ENCODE measurements at places on chromosomes 2 and 18. TPM values are rescaled to one million over a fixed set of nuclear protein-coding genes. Genes with fewer than 3 reads are reported as not detected.

DNA sequence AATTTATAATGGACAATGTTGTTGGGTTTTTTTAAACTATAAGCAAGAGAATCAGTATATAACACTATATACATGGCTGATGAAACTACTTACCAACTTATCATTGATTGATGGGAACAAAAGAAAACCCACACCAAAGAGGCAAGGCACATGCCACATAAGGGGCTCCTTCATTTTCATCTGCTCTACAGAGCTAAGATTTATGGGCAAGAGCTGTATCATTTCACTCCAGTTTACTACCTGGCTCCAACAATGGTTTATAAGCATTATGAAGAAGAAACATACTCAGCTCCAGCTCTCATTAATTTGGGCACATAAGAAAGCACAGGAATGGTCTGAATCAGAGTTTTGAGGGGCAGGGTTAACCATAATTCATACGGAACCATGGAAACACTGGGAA is 283.3 kb downstream of the AGPS start:
- no peak for DNase-seq

DNA sequence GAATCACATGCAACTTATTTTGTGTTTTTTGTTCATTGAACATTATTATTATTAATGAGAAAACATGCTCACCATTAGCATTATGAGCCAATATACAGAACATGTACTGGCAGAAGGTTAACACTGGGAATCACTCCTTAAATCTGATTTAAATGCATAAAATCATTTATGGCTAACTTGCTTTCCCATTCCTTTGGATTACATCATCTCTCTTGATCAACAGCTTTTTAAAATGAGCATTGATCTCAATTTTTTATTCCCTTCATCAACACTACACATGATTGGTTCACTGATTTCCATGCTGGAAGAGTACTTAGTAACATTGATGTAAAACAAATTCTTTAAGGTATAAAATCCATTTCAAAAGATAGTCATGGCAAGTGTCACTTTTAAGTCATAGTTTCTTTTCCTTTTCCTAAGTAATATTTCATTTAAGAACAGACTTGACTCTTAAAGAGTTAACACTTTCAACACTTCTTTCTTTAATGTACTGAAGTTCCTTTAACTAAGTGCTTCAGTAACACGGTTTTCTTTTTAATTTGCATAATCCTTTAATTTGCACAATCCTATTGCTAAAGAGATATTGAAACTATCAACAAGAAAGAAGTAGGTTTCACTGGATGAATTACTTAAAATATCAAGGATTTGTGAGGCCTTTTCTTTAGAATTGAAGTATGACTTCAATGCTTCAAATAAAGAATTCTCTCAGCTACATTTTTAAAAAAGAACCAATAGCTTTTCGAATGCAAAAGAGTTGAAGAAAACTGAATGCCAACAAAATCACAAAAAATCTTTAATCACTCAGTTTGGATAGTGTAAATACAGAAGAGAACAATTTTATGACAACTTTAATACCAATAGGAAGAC is 24.9 kb upstream of the BUB1 start:
- DNase-seq = no peak

- no peak for DNase-seq
Observed at GRCh38 chr2:172177996-172178395, 75.3 kb upstream of the DLX2 start.

DNA sequence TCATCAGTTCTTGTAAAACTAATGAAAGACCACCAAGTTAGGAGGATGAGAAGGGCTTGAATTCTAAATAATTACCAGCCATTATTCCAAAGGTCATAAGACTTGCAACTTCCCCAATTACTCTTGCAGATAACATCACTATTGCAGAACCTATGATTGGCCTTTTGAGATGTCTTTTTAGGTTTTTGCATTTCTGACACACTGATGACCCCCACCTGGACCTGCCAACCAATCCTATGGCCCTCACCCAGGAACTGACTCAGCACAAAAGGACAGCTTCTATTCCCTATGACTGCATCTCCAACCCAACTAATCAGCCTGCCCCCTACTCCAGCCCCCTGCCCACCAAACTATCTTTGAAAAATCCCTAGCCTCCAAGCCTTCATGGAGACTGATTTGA is 111.5 kb upstream of the COPS8 start:
- no peak for DNase-seq

DNA sequence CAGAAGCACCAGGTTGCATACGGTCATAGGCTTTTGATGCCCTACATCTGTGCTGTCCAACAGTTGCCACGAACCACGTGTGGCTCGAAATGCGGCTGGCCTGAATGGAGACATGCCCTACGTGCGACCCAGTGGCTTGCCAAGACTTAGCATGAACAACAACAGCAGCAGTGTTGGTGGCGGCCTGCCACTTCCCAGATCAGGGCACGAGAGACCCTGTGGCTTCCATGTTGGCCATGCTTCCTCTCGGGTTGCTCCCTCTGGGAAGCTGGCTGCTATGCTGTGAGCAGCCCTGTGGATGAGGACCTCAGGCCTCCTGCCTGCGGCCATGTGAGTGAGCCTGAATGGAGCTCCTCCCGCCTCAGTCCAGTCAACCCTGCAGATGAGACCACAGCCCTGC is 212.3 kb downstream of the HDAC4 start:
- DNase-seq = no peak

GRCh38 chr2:17878281-17879136 is at the start of gene KCNS3:
KCNS3 (plus strand) TSS chr2:17878667; CDS start chr2:17931009, 52,342 bp downstream.
- no peak for DNase-seq

DNA sequence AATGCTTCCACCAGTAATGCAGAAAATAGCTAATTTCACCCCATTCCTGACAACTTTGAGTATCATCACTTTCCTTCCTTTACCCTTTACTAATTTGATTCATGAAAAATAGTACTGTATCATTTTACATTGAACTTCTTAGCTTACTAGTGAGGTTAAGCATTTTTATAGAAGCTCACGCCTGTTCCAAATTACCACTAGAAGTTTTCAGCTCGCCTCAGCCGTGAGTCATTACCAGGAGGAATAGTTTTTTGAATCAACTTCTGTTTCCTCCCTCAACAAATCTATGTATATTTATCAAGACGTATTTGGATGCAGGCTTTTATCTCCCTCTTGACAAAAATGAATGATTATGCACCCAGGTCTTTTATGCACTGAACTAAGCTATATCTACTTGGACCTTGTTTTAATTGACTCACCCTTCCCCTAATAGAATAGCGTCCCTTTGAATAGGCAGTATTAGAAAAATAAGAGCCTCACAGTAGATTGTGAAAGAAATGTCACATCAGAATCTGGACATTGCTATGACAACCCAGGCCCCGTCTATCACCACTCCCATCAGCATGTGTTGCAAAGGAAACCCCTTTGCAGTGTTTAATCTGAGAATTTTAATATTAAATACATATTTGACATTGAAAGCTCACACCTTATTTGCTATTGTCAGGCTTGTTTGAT is 207.4 kb upstream of the NRP2 start:
- no peak for DNase-seq

Gene SMYD1
- total RNA-seq = not detected

Gene SGPP2
- 4.0 TPM for total RNA-seq

Gene PLGLB1
- 3.3 TPM for total RNA-seq

Gene CYP27C1
- total RNA-seq = not detected

Gene LINC00305
- not detected for total RNA-seq

Gene SNTG2
- 0.37 TPM for total RNA-seq
